ENCODE measurements at places on chromosomes 2 and 18.

GRCh38 chr2:233101816-233102215 lies 41.7 kb downstream of the INPP5D start:
- DNase-seq: no peak

- DNase-seq: no peak
Observed at GRCh38 chr2:177545143-177545542, 152.6 kb downstream of the AGPS start.

GRCh38 chr2:72956936-72957335 lies 39.6 kb downstream of the EMX1 start:
- no peak for DNase-seq

- no peak for DNase-seq
Observed at GRCh38 chr2:144479138-144479537, 40.8 kb downstream of the ZEB2 start.

DNA sequence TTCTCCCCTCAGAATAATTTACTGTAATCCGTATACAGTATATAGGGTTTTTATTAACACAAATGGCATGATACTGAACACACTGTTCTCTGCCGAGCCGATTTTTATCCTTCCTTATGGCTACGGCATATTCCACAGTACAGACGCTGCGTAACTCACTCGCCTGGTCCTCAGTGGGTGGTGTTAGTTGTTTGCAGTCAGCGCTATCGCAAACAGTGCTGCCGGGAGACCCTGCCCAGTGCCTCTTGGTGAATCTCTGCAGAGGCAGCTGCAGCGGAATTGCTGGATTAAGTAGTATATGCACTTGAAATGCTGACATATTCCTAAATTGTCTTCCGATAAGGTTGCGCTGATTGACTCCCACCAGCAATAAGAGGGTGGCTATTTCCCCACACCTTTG lies 73.9 kb downstream of the MARCO start:
- DNase-seq: no peak

DNA sequence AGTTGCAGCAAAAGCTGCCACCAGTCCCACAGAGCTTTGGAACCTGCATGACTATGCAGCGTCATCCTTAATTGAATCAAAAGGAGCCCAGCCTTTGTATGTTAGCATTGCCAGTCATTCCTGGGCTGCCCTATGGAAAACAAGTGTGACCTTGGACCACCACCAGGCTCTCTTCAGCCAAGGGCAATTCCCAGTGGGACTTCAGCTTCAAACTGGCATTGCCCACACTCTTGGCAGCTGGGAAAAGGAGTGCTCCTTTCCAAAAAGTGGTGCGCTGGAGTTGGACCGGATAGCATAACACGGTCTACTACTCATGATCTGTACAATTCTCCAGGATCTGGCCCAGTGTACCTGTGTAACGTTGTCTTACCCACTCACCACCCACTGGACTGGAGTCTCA lies 259.5 kb downstream of the MREG start:
- DNase-seq: no peak

DNA sequence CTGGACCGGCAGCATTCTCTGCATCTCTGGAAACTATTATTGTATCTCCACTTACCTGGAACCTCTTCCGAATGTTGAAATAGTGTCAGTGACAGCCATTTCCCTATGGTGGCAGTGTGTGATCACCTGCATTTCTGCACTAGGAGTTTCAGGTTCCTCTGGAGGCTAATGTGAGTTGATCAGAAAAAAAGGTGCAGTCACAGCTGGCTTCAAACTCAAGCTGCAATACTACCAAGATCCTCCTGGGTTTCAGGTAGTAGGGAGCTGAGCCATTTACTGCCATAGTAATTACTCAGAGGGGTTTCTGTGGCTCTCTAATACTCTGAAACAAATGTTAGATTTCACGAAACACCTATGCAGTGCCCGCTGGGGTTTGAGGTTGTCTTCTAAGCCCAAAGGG lies 183.5 kb upstream of the OSR1 start:
- DNase-seq: no peak

DNA sequence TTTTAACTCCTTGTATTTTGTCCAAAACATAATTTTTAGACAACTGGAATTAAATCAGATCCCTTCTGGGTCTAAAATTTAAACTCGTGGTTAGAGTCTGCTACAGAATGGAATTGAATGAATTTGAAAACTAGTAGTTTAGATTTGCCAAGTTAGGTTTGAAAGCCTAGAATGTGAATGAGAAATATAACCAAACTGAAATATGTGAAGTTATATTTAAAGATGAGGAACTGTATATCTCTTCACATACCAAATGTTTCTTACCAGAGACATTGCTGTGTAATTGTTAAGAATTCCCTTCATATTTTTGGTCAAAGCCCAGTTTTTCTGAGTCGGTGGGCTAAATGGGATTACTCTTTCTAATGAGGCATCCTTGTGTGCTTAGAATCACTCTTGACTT lies 74.2 kb downstream of the LPIN1 start:
- DNase-seq: no peak

DNA sequence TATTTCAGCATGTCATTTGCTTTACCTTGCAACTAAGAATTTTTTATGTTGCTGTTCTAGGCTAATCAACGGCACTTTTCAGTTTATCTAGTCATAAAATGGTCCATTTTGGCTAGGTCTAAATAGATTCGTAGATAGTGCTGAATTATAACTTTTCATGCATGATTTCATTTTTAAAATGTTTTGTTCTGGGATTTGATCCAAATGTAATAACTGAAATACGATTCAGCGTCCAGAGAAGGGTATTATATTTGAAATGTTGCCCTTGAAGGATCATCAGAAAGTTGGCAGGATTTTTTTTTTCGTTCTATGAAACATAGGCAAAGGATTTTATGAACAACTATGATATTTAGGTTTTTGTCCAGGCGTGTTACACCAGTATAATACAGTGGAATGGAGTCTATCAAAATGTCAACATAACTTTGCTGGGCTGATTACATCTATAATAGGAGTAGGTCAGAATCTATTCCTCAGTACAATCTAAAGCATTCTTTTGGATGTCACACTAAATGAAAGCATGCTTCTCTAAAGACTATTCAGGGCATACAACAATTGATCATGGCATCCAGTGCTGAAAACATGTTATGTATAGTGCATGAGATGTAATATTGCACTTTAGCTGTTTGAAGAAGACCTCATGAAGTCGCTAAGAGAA lies 24.8 kb downstream of the TTC27 start:
- DNase-seq: no peak

- DNase-seq: no peak
Observed at GRCh38 chr2:19256121-19256601, 102.3 kb downstream of the OSR1 start.

DNA sequence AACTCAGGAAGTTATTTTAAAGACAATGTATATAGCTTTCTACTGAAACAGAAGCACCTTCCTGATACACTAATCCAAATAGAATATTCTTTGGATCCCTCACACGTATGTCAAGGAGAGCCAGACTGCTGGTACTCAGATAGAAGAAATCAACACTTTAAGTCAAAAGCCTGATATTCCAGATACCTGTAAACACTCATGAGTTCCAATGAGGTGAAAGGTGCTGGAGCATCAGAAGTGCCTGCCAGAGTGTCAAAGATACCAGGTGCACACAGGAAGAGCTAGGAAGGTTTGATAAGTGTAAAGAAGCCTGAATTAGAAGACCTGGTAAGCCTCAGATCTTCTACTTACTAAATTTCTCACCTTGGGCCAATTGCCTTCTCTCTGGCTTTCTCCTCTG lies 226.3 kb upstream of the SP5 start:
- no peak for DNase-seq

DNA sequence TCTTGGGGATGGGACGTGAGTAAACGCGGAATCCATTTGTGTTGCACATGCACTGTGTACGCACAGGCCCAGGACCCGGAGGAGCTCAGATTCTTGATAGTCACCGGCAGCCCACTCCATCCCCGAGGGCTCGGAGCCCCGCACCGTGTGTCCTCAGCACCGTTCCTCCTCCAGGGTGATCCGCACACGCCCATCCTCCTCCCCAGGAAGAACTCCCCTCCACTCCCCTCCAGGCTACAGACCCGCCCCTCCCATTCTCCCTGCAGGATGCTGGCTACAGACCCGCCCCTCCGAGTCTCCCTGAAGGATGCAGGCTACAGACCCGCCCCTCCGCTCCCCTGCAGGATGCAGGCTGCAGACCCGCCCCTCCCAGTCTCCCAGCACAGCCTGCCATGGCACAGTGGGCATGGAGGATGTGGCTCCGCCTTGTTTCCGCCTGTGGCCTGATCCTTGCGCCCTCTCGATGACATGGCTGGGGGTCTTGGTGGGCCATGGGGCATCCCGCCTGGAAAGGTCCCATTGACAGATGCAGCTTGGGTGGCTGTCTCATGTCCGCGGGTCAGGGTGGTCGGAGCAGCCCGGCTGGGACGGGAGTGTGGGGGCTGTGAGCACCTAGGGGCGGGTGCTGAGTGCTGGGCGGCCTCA lies 14.1 kb downstream of the CTDP1 start:
- DNase-seq: no peak

- DNase-seq: no peak
Observed at GRCh38 chr2:161170958-161171932, 11.0 kb downstream of the TANK start.

- no peak for DNase-seq
Observed at GRCh38 chr2:156908825-156909224, 348.7 kb upstream of the GALNT5 start.

GRCh38 chr2:41413813-41414485 lies 633.9 kb upstream of the PKDCC start:
- no peak for DNase-seq

GRCh38 chr18:35431374-35431741 lies 54.2 kb upstream of the ZNF396 start:
- DNase-seq: no peak

- DNase-seq: no peak
Observed at GRCh38 chr18:42182728-42183700, 228.0 kb downstream of the PIK3C3 start.

GRCh38 chr18:78753240-78753639 lies 226.4 kb upstream of the SALL3 start:
- DNase-seq: no peak

All from CMK (cell line).